Activated CD8-positive, alpha-beta T cell treated with anti-CD3 and anti-CD28 coated beads for 36 hours (primary cell): ENCODE measurements at places on chromosomes 2 and 18. TPM values are rescaled to one million over a fixed set of nuclear protein-coding genes. Genes with fewer than 3 reads are reported as not detected.

- peak; percentile 45 for DNase-seq
Observed at GRCh38 chr18:58761241-58761969, 90.1 kb downstream of the MALT1 start.

- DNase-seq: no peak
Observed at GRCh38 chr2:203565076-203565475, 30.0 kb upstream of the RAPH1 start.

GRCh38 chr2:28137221-28137620 lies 246.7 kb downstream of the BABAM2 start:
- no peak for DNase-seq

DNA sequence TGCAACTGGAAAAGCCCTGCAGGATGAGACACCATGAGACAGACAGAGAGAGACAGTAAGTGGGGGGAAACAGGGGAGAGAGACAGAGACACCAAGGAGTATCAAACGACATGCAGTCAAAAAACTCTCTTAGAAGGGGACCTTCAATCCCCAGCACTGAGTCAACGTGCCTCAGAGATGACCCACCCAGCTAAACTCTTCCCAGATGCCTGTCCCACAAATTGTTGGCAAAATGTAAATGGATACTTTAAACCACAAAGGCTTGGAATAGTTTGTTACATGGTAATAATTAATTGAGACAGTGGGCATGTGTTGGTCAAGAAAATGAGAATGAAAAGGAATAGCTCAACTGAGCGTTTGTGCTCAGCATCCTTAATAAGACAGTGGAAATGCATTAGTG lies 98.3 kb downstream of the GRB14 start:
- DNase-seq: no peak

DNA sequence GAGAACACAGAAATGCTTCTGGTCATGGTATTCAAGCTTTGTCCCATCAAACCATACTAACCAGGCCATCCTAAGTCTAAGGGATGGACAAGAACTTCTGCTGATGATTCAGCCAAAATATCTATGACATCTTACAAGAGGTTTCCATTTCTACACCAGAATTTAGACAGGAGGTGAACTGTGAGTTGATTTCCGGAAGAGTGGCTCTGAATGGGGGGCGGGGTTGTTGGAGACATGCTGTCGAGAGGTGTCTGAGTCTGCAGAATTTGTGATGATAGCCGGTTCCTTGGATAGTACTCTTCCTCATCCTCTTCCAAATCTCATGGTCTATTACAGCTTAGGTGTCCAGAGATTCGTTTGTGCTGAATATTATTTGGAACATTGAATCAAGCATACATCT lies 408.7 kb upstream of the TCF4 start:
- DNase-seq: no peak

GRCh38 chr2:28334527-28334894 lies 58.1 kb upstream of the FOSL2 start:
- DNase-seq: no peak

GRCh38 chr2:207491956-207492355 lies 37.8 kb upstream of the CREB1 start:
- no peak for DNase-seq

GRCh38 chr18:76307293-76307690 lies 187.8 kb downstream of the ZNF516 start:
- DNase-seq: no peak

DNA sequence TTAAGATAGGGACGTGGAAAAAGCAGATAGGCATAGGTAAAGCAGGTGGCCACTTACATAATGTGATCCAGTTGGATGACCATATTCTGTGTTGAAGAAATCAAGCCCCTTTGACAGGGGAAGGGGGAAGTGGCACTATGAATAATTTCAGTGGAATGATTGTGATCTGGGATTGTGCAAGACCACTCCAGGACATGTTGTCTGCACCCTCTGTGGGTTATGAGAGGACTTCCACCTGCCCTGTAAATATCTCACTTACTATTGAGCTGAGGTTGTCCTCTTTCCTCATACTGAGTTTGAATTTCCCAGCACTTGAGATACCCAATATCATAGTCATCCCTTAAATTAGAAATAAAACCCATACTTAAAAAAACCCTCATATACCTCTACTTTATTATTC lies 220.7 kb downstream of the IRS1 start:
- DNase-seq: no peak

- no peak for DNase-seq
Observed at GRCh38 chr2:212465456-212465855, 73.1 kb downstream of the ERBB4 start.

OSR1 gene
- total RNA-seq: not detected

CHRNG gene
- total RNA-seq: not detected

AQP12B gene
- total RNA-seq: not detected

KIF1A gene
- total RNA-seq: 10.2 TPM
